Stimulated activated CD8-positive, alpha-beta memory T cell treated with anti-CD3 and anti-CD28 coated beads, Interleukin-4, amount 100 ng/mL, for 4 hours (primary cell): ENCODE measurements at places on chromosomes 6 and 20.

- peak; percentile 7 for DNase-seq
Measured at GRCh38 chr20:38221119-38221589, 39.4 kb downstream of the KIAA1755 start.

DNA sequence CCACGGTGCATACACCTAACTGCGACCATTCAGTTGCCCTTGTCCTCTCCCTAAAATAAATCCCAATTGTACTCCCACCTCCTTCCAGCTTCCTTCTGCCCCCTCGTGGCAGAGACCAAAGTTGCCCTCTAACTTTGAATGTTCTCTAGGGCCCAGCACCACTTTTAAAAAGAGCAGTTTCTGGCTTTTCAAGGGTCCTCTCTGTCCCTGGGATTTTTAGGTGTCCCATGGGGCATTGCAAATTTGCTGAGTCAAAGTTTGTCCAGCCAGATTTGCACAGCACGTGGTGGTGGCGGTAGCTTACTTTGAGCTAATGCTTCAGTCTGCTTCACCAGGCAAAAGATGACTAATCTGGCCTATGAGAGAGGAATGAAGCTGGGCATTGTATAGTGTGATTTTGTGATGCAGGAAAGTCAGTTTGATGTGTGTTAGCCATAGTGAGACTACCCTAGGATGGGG lies 100.2 kb downstream of the PERP start:
- no peak for DNase-seq

GRCh38 chr6:845566-845965 lies 152.6 kb upstream of the EXOC2 start:
- DNase-seq = no peak

- no peak for DNase-seq
Measured at GRCh38 chr6:7264041-7264440, 49.0 kb downstream of the SSR1 start.

DNA sequence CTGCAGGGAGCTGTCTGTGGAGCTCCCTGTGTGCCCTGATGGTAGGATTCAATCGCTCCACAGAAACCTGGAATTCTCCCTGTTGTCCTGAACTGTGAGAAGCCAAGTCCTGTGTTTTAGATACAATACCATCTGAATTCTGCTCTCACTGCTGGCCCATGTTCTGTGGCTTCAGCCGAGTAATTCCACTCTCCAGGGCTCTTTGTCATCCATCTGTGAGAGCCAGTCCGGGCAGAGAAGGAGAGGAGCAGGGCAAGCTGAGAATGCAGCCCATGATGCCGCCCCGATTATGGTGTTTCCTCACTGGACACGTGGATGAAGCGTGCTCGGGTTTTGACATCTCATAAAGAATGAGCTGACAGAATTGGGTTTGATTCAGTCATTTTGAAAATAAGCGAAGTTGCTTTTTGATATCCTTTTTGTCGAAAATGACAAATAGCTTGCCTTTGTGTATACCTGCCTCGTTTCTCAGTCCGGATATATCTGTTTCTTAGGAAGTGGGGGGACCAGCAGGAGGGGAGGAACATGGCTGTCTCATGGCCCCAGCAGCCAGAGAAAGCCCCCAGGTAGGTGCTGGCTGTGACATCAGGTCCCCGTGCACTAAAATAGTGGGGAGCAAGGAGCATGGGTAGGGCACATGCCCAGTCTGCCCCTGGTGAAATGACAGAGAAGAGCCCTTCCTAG lies 8.2 kb upstream of the CD93 start:
- no peak for DNase-seq

- no peak for DNase-seq
Measured at GRCh38 chr20:5154543-5154925, 27.7 kb downstream of the CDS2 start.

DNA sequence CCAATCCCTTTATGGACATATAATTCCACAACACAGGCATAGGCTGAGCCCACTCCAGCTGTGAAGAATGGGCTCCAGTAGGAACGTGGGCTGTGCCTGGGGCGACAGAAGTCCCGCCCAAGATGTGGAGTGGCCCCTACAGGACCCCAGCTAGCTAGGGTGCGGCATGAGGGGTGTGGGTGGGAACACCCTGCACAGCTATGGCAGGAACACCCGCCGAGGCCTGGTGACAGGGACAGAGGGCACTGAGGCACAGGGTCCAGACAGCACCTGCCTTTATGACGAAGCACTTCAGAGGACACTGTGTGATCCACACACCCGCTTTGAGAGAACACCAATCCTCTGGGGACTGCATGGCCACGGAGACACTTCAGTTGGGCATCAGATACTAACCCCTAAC lies 28.2 kb upstream of the TCFL5 start:
- no peak for DNase-seq

DNA sequence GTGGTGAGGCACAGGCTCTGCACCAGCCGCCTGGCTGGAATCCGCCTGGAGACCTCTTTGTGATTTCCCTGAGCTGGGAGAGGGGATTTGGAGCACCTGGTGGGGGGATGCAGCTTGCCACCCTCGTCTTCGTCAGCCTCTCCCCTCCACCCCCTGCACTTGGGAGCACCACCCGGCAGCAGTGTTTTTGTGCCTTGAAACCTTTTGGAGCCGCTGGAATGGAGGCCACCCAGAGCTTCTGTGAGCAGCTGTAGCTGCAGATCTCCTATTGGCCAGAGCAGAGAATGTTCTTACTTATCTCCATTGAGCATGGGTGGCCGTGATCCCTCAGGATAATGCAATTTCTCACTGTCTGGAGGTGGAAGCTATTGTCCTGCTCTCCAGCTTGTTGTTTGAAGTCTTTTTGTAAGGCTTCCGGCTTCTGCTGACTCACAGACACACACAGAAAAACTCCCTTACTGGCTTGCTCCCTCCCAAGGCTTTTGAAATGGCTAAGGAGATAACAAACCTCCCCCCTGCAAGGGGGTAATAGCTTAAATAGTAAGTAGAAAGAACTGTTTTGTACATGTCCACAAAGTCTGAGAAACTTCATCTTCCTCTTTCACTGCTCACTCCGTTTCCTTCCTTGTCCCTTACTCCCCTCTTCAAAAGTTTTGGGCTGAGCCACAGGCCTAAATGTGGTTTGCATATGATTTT lies 271.2 kb downstream of the PRL start:
- DNase-seq = no peak

DNA sequence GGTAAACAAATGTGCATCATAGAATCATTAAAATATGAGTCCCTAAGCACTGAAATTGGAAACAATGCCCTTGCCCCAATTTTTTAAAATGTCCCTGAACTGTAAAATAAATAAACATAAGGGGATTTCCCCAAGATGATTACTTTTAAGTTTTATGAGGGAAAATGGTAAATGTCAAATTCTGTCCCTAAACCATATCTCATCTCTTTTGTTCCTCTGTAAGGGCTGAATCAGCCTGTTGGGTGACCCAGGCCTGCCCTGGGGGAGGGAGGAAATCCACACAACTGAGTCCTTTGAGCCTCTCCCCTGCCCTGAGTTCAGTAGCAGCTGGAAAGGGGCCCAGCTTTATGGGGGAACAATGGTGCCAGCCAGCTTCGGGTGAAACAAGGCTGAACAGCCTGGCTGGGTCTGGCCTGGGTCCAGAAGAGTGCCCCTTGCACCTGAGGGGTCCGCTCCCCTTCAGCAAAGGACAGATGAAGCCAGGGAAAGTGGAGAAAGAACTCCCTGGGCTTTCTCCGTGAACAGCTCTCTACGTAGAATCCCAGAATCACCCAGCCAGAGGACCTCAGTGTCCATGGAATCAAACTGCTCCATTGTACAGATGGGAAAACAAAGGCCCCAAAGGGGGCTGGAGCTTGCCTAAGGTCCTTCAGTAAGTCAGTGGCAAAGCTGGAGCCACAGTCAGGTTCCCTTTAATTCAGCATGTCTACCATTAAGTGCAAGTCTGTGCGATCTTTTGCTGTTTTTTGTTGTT lies 28.2 kb upstream of the ITCH start:
- DNase-seq = no peak

DNA sequence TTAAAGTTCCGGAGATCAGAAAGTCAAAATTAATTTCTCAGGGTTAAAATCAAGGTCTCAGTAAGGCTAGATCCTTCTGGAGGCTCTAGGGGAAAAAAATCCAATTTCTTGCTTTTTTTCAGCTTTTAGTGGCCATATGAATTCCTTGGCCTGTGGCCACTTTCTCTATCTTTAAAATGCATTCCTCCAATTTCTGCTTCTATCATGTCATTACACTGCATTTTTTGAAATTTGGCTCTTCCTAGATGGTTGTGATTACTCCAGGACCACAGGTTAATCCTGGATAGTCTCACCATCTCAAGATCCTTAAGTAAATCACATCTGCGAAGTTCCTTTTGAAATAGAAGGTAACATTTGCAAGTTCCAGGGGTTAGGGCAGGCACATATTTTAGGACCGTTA lies 1294.9 kb upstream of the CITED2 start:
- DNase-seq = no peak

DNA sequence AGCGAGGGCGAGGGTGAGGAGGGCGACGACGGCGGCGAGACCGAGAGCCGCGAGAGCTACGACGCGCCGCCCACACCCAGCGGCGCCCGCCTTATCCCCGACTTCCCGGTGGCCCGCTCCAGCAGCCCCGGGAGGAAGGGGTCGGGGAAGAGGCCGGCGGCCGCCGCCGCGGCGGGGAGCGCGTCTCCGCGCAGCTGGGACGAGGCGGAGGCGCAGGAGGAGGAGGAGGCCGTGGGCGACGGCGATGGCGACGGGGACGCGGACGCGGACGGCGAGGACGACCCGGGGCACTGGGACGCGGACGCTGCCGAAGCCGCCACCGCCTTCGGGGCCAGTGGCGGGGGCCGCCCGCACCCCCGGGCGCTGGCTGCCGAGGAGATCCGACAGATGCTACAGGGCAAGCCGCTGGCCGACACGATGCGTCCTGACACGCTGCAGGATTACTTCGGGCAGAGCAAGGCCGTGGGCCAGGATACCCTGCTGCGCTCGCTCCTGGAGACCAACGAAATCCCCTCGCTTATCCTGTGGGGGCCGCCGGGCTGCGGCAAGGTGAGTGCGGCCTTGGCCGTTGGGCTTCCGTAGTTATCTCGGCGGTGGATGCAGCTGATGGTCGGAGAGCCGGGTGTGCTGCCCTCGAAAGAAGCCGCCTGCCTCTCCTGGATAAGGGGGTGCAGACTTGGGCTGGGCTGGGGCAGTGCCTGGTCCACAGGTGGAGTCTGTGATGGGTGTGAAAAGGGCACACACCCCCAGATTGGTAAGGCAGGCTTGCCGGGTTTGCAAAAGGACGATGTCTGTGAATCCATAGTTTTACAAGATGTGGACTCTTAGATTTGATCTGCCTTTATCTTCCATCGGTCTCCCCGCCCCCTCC lies 938 bp downstream of the WRNIP1 start:
- DNase-seq = peak; percentile 11
